IPS-NIHi11 (cell line): ENCODE measurements at places on chromosomes 11 and 22.

DNA sequence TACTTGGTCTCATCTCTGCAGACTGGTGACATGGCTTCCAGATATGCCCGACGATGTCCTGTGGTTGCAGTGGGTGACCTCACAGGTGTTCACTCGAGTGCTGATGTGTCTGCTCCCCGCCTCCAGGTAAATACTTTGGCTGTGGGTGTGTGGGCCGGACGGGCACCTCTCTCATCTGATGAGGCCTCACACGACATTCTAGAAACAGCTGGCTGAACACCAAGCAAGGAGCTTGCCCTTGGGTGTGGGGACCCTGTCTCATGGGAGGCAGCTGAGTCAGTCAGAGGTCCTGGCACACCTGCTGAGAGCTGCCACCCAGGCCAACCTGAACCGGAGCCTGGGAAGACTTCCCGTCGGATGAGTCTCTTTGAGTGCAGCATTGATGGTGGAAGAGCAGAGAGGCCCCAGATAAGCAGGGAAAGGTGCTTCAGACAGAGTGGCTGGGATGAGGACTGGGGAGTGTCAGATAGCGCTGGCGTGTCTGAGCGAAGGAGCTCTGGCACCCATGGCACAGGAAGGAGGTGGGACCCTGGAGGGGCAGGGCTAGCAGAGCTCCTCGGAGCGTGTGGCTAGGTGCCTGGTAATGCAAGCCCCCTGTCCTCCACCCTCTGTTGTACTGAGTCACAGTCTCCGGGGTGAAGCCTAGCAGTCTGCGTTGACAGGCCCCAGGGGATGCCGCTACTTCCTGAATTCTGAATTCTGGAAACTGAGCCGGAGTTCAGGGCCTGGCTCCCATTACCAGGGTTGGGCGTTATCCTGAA lies 10.4 kb upstream of the SAMM50 start:
- no peak for DNase-seq

- DNase-seq: no peak
Observed at GRCh38 chr11:64472593-64473455, 113.9 kb downstream of the RPS6KA4 start.

DNA sequence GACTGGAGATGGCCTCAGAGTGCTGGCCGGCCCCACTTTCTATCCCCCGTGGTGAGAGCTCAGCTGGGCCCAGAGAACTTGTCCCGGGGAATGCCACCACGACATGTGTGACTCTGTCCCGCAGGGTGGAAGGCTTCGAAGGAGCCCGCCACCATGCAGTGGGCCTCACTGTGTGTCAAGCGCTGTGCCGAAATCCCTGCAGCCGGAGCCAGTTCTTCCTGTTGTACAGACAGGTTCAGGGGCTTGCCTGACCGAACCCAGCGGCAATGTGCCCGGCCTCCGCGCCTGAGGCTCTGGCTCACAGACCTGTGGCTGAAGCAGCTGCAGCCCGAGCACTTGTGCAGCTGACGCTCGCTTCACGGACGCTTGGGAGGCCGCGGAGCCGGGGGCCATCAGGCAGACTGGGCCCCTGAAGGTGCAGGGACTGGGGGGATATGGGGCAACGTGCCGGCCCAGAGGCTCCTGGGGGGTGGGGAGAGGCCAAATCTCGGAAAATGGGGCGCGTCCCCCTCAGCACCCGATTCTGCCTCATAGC lies 650 bp downstream of the PPM1F start:
- DNase-seq: peak; percentile 46

- DNase-seq: peak; percentile 92
Observed at GRCh38 chr11:64652586-64653387, 61.8 kb downstream of the SLC22A12 start.

GRCh38 chr22:32531931-32532819 lies 57.6 kb downstream of the FBXO7 start:
- DNase-seq: peak; percentile 55

DNA sequence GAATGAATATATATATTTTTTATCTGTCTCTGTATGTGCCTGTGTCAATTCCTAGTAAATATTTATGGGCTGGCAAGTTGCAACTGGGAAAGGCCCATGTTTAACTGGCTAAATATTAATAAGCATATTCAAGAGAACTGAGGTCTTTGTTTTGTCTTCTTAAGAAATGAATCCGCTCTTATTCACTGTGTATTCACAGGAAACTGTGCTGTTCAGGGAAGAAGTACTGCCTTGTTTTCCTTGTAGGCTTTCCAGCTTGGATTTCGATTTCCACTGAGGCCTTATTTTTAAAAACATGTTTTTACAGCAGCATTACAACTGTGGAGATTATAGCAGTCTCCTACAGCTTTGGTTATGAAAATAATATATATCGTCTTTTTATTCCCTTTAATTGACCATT lies 64.7 kb downstream of the LDLRAD3 start:
- no peak for DNase-seq

GRCh38 chr11:4643076-4643475 lies 706 bp upstream of the OR51E1 start:
- DNase-seq: no peak

DNA sequence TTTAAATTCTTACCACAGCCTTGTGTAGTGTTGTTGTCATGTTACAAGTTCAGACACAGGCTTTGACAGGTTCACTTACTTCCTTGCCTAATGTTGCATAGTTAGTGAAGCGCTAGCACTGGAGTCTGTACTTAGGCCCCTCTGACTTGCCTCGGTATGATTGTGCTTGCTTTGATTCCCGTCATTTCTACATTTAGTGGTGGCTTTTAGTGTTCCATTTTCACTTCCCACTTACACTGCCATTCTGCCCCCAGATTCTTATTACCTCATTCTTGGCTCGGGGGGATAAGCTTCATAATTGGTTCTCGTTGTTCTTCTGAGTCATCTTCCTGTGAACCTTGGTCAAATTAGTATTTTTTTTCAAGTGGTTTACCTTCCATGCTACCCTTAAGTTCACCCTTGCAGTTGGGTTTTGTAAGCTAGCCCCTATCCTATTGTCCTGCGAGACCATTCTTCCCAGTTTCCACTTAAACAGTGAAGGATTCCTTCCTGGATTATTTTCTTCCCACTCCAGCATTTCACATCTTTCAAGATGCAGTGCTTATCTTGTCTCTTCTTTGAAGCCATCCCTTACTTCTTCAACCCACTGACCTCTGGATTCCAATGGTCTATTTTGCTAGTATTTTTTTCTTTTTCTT lies 68.7 kb downstream of the DDX10 start:
- DNase-seq: no peak

DNA sequence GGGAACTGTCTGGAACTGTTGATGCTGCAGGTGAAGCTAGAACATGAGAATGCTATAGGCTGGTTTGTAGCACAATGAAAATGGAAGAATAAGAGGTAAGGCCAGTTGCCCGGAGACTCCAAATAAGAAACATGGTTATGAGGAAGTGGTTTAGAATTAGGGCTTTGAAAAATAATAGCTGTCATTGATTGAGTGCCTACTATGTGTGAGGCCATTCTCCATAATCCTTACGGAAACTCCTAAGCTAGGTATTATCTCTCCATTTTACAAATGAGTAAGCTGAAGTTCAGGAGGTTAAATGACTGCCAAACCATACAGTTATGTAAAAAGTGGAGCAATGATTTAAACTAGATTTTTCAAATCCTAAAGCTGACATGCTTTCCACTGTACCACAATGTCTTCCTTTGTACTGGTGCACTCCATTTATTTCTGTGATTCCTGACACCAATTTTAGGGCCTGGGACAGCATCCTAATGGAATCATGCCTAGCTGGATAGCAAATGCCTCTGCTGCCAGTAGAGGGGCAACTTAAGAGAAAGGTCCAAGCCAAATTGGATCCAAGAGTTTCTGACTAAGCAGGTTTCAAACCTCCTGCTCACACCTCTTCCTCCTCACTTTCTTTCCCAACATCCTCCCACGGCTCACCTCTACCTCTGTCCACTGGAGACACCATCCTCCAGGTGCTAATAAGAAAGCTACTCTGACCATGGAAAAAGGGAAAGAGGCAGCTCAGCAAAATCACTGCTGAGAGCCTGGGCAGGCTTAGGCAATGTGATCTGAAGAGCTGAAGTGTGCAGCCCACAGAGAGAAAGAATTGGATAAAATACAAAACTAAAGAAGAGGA lies 46.9 kb upstream of the PICALM start:
- DNase-seq: no peak

GRCh38 chr11:123588864-123589262 lies 65.6 kb downstream of the SCN3B start:
- DNase-seq: no peak

- DNase-seq: no peak
Observed at GRCh38 chr11:2247496-2247895, 22.9 kb downstream of the ASCL2 start.

GRCh38 chr11:9753021-9753420 lies 89.1 kb downstream of the SWAP70 start:
- DNase-seq: no peak

DNA sequence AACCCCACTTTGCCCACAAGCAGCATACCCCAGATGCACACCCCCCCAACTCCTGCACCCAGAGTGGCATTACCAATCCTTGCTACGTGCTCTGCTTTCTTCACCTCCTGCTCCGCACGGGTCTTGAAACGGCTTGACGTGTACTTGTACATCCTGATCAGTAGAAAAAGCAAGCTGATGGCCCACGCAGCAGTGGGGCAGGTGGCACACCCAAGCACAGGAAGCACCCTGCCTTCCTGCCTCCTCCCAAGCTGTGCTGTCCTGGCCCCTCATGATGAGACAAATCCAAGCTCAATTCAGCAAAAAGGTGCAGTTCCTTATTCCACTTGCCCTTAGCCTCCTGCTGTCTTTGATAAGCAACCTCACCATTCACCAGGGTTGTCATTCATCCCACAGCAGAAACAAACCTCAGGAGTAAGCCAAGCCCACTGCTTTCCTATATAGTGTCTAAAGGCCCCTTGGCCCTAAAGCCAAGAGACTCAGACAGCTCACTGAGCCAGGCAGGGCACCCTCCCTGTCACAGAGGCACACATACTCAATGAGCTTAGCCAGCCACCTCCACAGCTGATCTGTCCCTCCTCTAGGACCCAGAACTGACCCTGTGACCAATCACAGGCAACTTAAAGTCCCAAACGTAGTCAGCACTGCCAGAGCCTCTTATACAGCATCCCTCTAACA lies 27.8 kb downstream of the MORC2 start:
- DNase-seq: no peak

DNA sequence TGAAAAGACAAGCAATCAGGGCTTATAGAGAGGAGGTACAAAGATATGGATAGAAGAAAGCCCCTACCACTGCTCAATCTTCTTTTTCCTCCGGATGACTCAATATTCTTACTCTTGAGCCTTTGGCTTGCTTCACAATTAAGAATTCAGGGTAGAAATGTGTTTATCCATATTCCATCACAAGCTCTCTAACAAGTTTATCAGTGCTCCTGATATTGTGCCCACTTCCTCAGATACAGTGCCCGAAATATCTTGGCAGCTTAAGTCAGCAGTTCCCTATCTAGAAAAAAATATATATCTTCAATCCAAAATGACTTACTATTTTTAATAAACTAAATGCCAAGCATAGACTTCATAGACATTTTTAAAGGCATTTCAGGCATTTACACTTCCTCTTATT lies 255.1 kb upstream of the FAT3 start:
- no peak for DNase-seq
